M059J (cell line): ENCODE measurements at places on chromosomes 4 and X. TPM values are rescaled to one million over a fixed set of nuclear protein-coding genes. Genes with fewer than 3 reads are reported as not detected.

DNA sequence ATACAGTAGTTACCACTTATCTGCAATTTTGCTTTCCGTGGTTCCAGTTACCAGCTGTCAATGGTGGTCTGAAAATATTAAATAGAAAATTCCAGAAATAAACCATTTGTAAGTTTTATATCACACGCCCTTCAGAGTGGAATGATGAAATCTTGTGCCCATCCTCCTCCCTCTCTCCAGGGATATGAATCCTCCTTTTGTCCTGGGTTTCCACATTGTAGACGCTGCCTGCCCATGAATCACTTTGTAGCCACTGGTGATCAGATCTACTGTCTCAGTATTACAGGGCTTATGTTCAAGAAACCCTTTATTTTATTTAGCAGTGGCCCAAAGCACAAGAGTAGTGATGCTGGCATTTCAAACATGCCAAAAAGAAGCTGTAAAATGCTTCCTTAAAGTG is 198.6 kb downstream of the KCNIP4 start:
- DNase-seq: no peak

- DNase-seq: peak; percentile 63
These were observed 33.9 kb upstream of the HPF1 start for GRCh38 chr4:169791527-169792156.

DNA sequence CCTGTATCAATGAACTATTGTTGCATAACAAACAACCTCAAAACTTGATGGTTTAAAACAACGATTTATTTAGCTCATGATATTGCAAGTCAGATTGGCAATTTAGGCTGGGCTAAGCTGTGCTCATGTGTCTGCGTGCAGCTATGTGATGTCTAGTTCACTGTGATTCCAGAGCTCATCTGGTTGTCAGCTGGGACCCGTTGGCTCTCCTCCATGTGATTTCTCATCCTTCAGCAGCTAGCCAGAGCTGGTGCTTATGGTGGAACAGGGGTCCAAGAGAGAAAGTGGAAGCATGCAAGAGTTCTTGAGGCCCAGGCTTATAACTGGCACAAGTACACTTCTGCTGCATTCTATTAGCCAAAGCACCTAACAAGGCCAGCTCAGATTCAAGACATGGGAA is 28.8 kb upstream of the TRPC3 start:
- no peak for DNase-seq

- no peak for DNase-seq
These were observed 307.1 kb upstream of the TEX13C start for GRCh38 chrX:125012585-125012984.

- DNase-seq: no peak
These were observed 29.5 kb downstream of the MEPE start for GRCh38 chr4:87862236-87862635.

- peak; percentile 51 for DNase-seq
These were observed 665 bp downstream of the PSMD10 start for GRCh38 chrX:108090491-108091263.

DNA sequence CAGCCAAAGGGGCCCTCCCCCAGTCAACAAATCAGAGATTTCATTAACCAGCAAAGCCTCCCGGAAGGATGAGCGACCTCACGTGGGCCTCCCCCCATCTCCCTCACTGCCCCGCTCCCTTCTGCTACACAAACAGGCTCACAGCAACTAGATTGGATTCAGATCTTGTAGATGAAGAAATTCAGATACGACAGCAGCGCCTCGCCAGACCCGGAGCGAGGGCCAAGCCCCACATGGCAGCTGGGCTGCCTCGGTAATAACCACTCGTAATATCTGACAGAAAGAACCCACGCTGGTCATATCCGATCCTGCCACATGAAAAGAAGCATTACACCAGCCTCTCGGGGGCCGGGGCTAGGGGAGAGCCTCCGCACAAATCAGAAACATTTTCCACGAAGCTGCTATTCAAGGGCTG is 581.3 kb downstream of the BCOR start:
- no peak for DNase-seq

- no peak for DNase-seq
These were observed 47.9 kb upstream of the TSPAN5 start for GRCh38 chr4:98706200-98706813.

- peak; percentile 39 for DNase-seq
These were observed 550.7 kb upstream of the SLIT2 start for GRCh38 chr4:19700992-19701391.

GRCh38 chr4:138576684-138577083 is 334.5 kb upstream of the SLC7A11 start:
- peak; percentile 27 for DNase-seq

GRCh38 chrX:121455890-121456289 is 408.5 kb downstream of the GLUD2 start:
- no peak for DNase-seq

DNA sequence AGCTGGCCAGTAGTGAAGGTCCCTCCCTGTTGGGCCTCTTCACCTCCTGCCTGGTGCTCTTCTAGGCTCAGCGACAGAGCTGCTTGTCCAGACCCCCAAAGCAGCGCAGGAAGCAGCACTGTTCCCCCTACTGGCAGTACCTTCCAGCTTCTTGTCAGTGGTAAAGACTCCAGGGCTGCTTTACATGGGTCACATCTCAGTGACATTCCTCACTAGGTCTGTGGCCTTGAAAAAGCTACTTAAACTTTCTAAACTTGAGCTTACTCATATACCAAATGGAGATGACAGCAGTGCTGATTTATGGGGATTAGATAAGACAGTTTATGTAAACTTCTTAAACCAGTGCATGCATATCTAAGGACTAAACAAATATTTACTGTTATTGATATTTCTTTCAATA is 117.3 kb downstream of the FAT4 start:
- DNase-seq: peak; percentile 39

DNA sequence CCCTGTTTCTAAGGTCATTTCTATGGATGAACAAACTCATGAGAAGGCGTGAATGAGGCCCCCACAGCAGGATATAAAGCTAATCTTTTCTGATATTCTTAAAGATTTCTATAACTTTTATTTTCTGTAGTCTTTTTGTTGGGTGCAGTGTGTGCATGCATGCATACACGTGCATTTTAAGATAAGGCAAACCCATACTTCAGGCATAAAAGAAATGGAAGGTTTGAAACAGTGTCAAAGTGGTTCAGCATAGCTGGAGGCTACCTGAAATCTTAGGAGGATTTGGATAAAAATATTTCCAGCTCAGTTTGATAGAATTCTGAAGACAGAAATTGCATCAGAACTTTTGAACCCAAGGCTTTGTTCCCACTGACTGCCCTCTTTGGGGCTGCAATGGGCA is 119.7 kb downstream of the PDHA2 start:
- DNase-seq: no peak

- DNase-seq: peak; percentile 26
These were observed 8.2 kb upstream of the AFF1 start for GRCh38 chr4:86926435-86927086.

DNA sequence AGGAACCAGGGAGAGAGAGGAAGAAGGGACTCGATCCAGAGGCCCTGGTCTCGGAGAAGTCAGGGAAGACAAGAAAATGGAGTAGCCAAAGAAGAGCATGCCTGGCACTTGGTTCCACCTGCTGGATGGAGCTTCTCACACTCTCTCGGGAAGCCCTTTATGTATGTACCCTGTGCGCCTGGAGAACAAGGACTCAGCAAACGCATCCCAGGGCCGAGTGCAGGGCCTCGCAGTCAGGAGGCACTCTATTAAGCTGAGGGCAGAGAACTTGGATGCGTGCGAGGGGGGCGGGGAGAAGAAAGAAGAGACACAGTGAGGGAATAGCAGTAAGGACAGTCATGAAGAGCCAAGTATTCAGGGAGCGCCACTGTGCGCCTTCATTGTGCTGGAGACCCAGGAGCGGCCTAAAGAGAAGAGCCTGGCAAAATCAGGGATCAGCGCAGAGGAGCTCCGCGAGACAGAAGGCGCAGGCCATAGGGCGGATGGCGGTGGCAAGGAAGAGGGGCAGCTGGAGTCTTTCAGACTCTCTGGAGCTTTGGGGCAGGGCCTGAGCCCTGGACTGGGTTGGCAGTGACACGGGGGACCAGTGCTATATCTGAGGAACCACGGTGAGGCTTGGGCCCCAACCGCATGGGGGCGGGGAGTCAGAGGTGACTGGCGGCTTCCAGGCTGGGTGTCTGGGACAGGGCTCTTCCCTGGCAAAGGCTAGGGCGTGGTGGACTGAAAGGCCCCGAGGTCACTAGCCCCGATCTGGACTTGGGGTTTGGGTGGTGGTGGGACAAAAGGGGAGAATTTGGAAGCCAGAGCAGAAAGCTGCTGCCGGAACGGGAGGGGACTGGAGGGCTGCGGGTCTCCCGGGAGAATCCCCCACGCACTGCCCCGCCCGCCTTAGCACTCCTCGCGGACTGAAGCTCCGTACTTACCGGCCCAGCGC is 1.9 kb upstream of the SEPTIN6 start:
- peak; percentile 25 for DNase-seq

DNA sequence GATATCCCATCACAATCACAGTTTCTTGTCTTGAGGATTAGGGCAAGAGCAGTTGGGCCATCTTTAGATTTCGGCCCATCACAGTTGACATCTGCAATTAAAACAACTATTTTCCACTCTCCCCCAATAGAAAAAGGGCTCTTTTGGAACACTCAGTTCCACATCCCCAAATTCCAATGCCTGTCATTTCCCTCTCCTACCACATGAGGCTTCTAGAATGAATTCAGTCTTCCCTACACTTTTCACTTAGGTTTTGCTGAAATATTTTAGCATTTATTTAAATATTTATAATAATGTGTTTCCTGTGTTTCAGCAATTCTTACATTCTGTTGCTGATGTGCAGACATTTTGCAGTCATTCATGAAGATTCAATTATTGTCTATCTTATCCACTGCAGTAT is 118.4 kb downstream of the COX18 start:
- DNase-seq: no peak

DNA sequence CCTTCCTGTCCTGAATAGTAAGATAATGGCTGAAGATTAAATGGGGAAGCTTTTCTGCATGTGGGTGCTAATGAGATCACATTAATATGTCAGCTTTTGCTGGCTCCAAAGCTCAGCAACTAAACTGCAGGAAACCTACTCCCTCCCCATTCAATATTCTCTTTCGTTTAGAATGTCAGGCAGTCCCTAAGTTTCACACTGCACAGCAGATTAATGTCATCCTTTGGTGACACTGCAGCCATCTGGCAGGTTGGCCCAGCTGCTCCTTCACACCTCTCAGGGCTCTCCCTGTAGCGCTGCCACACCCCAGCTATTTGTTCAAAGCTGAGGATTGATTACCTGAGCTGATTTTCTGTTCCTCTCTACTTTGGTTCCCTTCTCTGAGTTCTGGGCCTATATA is 110.5 kb downstream of the KDR start:
- DNase-seq: no peak

DNA sequence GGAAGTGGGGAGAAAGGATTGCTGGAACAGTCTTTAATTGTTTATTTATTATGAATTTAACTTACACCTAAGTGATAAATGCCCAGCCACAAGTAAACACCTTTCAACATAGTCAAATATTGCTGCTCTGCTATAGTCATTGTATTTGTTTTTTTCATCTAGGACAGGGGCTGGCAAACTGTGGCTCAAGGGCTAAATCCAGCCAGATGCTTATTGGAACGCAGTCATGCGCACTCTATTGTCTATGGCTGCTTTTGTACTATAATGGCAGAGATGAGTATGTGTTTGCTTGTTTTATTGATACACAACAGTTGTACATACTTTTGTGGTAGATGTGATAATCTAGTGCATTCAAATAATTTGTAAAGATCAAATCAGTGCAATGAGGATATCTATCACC is 95.3 kb downstream of the ZAR1 start:
- no peak for DNase-seq

- no peak for DNase-seq
These were observed 104.5 kb upstream of the INTU start for GRCh38 chr4:127528302-127528701.

GRCh38 chrX:154002215-154002719 is 17.4 kb downstream of the IRAK1 start:
- DNase-seq: peak; percentile 87

DNA sequence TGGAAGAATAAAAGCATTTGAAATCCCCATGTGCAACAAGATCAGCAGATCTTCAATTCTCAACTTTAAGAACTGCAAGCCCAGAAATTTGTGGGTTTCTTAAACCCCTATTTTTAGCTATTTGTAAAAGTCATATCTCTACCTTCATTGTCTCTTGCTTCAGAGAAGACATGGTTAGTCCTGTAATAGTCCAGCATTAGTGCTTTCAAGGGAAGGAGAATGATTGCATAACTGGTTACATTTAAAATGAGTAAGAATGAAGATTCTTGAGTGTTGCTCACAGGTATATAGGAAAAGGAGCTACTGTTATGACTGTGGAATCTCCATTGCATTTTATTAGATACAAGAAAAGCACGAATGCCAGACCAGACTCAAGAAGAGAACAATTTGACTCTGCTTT is 84.0 kb downstream of the CCSER1 start:
- no peak for DNase-seq

- no peak for DNase-seq
These were observed 9.5 kb downstream of the GAB1 start for GRCh38 chr4:143346206-143346605.

GRCh38 chr4:182978152-182978827 is 61.1 kb upstream of the DCTD start:
- DNase-seq: peak; percentile 82

DNA sequence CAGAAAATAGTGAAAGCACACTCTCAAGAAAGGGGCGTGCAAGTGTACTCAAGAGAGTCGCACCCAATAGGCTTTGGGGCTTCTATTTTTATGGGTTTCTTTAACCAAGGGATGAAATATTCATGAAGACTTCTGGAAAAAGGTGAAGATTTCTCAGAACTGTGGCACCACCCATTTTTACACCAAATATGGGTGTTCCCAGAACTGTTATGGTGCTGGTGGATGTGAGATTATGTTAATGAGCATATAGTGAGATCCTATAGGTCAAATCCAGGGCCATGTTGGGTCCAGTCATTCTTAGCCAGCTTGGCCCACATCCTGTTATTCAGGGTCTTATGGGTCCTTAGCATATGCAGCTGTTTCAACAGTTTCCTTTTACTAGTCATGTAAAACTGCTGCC is 61.0 kb upstream of the SMIM10 start:
- DNase-seq: no peak

- peak; percentile 66 for DNase-seq
These were observed 87.0 kb downstream of the PHOX2B start for GRCh38 chr4:41661442-41662076.

- peak; percentile 76 for DNase-seq
These were observed 31.2 kb downstream of the PJA1 start for GRCh38 chrX:69133921-69134542.

DNA sequence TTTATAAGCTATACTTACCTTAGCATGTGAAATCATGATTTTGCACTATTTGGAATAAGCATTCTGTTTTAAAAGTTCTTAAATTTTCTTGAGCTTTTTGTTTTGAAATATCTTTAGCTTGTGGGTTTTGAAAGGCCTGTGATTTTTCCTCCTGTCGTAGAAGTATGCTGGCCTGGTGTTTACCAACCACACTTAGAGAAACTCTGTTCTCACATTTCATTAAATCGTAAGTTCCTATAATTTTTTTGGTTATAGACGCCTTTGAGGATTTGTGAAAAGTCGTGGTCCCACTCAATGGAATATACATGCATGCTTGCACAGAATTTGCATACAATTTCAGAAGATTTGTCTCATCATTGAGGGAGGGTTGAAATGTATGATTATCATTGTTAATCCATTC is 63.6 kb downstream of the PDLIM5 start:
- DNase-seq: peak; percentile 31

GRCh38 chrX:2931612-2932011 is 2.5 kb upstream of the ARSD start:
- no peak for DNase-seq

Gene BEX4
- 6.3 and 7.3 TPM in 2 replicates for total RNA-seq

Gene NXF2
- total RNA-seq: 0.42 TPM in 1 of 2 replicates, not detected in the other

Gene TBC1D8B
- 5.1 and 9.5 TPM in 2 replicates for total RNA-seq

Gene LRP2BP
- 0.07 and 0.34 TPM in 2 replicates for total RNA-seq

Gene NAP1L3
- total RNA-seq: 0.69 and 0.86 TPM in 2 replicates

Gene STOX2
- under 0.01 and 0.20 TPM in 2 replicates for total RNA-seq

Gene UBE2D3
- total RNA-seq: 325 and 456 TPM in 2 replicates

Gene EMCN
- 0.05 TPM in 1 of 2 replicates, not detected in the other for total RNA-seq

Gene DYNLT3
- 85.6 and 94.0 TPM in 2 replicates for total RNA-seq
